ENCODE measurements at places on chromosomes 7 and 10. TPM values are rescaled to one million over a fixed set of nuclear protein-coding genes. Genes with fewer than 3 reads are reported as not detected.

DNA sequence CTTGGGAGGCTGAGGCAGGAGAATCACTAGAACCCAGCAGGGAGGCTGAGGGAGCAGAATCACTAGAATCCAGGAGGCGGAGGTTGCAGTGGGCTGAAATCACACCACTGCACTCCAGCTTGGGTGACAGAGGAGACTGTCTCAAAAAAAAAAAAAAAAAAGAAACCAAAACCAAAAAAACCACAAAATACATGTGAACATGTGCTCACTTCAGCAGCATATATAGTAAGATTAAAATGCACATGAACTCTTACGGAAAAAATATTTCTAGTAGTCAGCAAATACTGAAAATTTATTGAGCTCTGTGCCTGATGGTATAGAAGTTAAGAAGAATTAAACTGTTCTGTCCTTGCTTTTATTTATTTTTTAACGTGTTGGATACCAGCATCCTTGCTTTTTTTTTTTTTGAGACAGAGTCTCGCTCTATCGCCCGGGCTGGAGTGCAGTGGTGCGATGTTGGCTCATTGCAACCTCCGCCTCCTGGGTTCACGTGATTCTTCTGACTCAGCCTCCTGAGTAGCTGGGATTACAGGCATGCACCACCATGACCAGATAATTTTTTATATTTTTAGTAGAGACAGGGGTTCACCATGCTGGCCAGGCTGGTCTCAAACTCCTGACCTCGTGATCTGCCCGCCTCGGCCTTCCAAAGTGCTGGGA, 9.6 kb upstream of the ZNF487 start:
- peak; percentile 74 for DNase-seq

DNA sequence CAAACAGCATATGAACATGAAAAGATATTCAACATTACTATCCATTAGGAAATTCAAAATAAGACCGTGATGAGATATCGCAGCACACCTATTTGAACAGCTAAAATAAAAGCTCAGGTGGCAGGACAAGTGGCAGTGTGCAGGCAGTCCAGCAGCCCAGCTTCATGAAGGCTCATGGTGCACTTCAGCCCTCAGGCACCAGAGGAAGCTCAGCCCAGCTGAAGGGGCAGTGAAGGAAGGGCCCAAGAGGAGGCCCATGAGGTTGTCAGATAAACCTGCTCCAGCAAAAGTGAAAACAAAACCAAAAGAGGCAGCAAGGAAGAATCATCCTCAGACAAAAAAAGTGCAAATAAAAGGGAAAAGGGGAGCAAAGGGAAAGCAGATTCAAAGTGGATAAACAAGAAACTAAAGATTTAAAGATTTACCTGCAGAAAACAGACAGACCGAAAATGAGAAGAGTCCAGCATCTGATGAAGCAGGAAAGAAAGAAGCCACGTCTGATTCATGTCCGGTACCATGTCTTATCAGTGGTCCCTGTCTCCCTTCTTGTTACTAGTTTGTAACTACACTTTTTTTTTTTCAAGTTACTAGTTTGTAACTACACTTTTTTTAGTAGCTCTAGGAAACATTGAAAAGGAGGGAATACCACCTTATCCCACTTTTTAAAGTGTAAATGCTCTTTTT, 15.0 kb upstream of the FAM24B start:
- no peak for DNase-seq

DNA sequence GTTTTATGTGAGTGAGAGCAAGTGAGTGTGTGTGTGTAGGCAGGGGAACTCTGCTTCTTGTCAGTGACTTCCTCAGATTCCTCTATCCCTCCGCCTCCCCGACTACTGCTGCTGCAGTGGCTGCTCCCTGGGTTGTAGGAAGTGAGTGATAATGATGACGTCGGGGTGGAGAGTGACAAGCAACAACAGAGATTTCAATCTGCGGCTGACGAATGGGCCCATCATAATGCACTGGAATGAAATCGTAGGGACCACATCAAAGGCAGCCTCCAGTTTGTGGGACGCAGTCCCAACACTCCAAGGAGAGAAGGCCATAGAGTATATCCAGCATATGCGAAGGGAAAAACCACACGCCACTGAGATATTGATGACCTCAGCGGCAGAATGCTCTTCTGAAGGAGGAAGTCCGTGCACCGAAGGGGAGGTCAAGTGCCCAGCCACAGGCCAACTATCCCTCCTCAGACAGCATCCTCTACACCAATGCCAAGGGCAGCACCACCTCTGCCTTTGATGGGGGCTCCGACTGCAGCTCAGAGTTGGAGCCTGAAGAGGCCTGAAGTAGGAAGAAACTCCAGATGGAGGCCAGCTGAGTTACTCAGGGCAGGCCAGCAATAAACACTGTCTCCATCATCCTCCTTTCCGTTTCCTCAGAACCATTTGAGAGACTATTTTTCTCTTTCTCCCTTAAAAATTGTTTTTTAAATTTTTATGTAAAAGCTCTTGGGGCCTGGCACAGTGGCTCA, 11.3 kb upstream of the STMP1 start:
- no peak for DNase-seq

The CAV2 gene
- not detected for total RNA-seq

The COPS6 gene
- total RNA-seq, result 93.1 TPM

DNA sequence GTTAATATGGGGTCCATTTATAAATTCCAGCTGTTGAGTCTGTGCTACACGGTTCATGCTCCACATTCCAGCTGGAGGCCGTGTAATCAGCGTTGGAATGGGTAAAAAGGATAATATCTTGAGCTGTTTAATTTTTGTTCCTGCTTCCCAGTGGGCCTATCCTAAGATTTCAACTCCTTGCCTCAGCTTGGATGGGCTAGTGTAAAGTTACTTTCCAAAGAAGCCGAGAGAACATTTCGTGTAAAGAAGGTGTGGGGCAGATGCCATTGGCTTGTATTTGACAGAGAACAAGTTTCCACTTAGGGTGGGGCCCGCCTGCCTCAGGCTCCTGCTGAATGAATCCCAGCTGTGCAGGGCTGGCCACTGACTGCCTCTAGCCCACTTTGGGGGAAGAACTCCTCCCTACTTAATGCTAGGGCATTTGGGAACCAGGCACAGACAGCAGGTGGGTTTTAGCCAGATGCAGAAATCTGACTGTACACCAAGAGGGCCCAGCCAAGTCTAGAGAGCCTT, 125.9 kb upstream of the LYZL2 start:
- no peak for DNase-seq

The EIF3A gene
- total RNA-seq, result 148 TPM

The GRID1 gene
- total RNA-seq, result not detected

- DNase-seq, result no peak
Measured at GRCh38 chr10:118953598-118954393, 75.7 kb upstream of the NANOS1 start.

DNA sequence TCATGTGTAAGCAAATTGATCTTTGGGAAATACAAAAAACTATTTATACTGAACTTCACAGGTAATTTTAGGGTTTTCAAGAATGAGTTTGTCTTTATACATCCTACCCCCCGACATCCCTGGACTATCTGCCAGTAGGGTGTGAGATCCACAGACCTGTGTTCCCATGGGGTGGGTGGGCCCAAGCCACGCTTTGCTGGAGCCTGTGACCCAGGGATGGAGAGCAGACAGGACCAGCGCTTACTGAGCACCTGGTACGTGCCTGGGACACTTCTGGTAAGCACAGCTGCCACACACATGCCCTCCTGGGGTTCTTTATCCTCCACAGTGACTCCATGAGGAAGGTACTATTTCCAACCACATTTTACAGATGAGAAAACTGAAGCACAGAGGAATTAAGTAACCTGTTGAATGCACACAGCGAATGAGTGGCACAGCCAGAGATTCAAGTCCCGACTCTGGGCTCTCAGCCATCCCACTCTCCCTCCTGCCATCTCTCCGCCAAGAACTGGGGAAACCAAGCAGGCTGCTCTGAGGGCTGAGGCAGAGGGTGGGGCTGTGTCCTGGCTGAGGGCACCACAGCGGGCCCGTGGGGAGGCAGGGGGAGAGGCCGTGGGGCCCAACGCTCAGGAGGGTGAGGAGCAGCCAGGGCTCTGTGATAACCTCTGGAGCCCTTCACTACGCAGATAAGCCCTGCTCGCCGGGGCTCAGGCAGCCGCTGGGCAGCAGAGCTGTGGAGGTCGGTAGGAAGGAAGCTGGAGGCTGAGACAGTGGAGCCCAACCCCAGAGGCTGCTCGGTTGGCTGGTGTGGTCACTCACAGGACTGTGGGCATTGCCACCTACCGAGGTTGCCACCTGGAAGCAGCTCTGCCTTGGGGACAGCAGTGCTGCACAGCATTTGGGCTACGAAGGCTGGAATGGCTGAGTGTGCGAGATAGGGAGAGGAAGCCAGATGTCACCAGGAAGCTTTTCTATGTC, 124.2 kb downstream of the ARHGAP22 start:
- DNase-seq, result no peak

The CDK6 gene
- 131 TPM for total RNA-seq

DNA sequence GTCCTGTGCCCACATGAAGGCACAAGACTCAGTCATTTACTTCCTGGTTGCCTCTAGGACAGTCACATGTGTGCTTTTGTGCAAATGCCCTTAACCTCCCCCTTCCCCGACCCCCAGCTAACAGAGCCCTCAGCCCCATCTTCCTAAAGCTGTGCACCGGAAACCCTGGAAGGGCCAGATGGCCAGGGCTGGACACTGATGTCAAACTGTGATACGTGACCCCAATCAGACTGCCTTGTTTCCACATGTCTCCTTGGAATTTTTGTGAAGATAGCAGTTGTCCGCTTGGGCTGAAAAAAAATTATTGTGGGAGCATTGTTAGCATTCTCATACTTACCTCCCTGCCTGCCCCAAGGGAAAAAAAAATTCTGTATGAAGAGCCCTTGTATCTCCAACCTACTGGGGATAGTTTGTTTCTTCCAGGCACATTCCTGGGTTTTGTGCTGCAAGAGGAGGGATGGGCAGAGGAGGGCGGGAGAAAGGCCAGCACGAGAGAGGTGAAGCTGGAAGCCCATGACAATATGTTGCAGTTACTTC, 17.0 kb upstream of the ADAM12 start:
- DNase-seq, result no peak

GRCh38 chr7:5670183-5670935, 111.1 kb downstream of the RNF216 start:
- no peak for DNase-seq

The GNAI1 gene
- total RNA-seq, result 1.1 TPM

The DEPP1 gene
- 0.34 TPM for total RNA-seq

The SPDYE2 gene
- total RNA-seq, result not detected

DNA sequence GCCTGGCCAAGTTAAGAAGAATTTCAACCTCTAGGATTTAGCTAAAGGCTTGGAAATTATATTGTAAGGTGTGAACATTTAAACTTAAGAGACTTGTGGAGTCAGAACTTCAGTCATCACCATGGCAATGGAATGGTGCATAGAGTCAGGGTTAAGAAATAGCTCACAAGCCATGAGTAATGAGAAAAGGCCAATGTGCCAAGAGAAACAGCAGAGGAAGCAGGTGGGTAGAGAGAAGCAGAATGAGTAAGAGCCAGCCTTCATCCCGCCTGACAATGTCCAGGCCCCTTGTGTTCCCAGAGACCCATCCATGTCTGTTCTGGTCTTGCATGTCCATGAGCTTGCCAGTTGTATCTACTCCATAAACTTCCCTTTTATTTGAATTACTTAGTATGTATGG, 62.6 kb upstream of the TBX20 start:
- no peak for DNase-seq
